PC-9 (cell line): ENCODE measurements at places on chromosomes 3 and 15. TPM values are rescaled to one million over a fixed set of nuclear protein-coding genes. Genes with fewer than 3 reads are reported as not detected.

GRCh38 chr3:67898916-67899315 lies 244.5 kb upstream of the SUCLG2 start:
- DNase-seq, result no peak

DNA sequence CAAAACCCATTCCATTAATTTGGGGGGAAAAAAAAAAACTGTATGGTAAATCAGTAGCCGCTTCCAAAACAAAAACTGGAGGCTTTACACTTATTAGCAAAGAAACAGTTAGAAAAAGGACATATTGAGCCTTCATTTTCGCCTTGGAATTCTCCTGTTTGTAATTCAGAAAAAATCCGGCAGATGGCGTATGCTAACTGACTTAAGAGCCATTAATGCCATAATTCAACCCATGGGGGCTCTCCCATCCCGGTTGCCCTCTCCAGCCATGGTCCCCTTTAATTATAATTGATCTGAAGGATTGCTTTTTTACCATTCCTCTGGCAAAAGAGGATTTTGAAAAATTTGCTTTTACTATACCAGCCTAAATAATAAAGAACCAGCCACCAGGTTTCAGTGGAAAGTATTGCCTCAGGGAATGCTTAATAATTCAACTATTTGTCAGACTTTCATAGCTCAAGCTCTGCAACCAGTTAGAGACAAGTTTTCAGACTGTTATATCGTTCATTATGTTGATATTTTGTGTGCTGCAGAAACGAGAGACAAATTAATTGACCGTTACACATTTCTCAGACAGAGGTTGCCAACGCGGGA lies 9.4 kb upstream of the RPL24 start:
- DNase-seq, result peak; percentile 67

GRCh38 chr3:156253150-156253549 lies 132.8 kb downstream of the KCNAB1 start:
- DNase-seq, result no peak

PLAAT1 gene
- not detected in 2 replicates for total RNA-seq
